Effector memory CD8-positive, alpha-beta T cell (primary cell): ENCODE measurements at places on chromosomes 16 and 17.

DNA sequence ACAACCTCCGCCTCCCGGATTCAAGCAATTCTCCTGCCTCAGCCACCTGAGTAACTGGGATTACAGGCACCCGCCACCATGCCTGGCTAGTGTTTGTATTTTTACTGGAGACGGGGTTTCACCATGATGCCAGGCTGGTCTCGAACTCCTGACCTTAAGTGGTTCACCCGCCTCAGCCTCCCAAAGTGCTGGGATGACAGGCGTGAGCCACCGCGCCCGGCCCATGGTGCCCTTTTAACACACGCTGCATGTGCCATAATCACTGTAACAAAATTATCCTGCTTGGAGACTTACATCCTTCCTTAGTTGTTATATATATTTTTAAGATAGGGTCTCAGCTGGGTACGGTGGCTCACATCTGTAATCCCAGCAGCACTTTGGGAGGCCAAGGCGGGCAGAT is 5.4 kb downstream of the CD7 start:
- no peak for DNase-seq

DNA sequence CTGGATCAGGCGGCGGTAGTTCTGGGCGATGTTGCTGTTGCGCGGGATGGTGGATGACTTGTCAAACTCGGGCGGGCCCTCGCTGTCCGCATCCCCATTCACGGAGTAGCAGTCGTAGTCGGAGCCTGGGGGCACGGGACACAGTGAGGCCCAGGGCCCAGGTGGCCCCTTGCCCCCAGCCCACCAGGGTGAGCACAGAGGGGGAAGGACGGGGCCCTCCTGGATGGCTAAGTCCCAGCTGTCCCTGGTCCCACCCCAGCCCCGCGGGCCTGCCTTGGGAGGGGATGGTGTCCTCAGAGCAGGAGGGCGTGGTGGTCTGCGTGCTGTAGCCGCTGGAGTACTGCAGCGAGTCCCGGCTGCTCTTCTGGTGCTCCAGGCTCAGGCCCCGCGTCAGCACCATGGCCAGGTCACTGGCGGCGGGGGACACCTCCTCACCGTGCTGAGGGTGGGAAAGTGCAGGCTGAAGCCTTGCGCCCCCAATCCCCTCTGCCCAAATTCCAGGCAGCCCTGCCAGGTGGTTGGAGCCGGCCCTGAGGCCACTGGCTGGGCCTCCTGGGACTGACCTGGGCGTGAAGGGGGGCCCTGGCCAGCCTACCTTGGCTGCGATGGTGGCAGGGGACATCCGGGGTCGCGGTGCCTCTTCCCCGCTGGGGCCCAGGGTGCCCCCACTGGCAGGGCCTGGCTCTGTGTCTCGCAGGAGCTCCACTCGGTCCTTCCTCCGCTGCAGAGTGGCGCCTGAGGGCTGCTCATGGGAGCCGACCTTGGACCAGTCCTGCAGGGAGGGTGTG is 18.2 kb downstream of the IL34 start:
- no peak for DNase-seq

DNA sequence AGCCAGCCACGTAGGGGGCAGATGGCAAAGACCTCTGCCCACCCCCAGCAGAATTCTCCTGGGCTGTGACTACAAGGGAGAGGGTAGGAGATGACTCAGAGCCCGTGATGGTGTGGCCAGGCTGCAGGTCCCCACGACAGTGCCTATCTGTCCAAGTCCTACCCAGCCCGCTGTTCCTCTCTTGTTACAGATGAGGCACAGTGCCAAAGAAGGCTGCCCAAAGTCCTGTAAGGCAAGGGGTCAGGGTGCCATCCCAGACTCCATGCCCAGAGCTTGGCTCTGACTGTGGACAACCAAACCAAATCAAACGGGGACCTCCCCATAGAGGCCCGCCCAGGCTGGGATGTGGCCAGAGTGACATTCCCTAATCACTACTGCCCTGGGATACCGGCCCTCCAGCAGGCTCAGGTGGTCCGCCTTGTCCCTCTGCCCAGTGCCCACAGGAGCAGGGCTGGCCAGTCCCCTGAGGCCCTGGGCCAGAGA is 12.6 kb upstream of the BCAR1 start:
- no peak for DNase-seq

GRCh38 chr17:81238490-81238814 is 403 bp downstream of the TEPSIN start:
- DNase-seq, result no peak

DNA sequence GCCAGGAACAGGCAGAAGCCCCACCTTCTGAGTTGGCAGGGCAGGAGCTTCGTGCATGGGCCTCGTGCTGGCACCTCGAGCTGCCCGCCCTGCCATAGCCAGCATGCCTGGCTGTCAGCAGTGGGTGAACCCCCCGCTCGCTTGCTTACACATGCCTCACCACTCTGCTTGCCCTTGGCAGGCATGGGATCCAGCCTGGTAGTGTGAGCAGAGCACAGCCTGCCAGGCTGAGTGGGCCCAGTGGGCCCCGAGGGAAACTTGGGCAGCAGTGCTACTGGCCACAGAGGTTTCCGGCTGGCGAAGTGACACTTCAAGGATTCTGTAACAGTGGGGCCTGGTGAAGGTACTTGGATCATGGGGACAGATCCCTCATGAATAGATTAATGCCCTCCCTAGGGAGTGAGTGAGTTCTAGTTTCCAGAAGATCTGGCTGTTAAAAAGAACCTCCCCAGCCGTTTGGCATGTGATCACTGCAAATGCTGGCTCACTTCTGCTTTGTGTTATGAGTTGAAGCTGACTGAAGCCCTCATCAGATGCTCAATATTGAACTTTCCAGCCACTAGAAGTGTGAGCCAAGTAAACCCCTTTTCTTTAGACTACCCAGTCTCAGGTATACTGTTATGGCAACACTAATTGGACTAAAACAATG is 114.7 kb downstream of the BCAS3 start:
- DNase-seq, result no peak

GRCh38 chr16:20074099-20074991 is 655 bp upstream of the GPR139 start:
- DNase-seq, result no peak
